ENCODE measurements at places on chromosomes 5 and 9. TPM values are rescaled to one million over a fixed set of nuclear protein-coding genes. Genes with fewer than 3 reads are reported as not detected.

Gene POLR3G
- 1.1 TPM for total RNA-seq

- no peaks in the 10 kb centered on the region for H3K36me3 ChIP-seq
- no peak overlapping the region for H3K27ac ChIP-seq
- no peaks in the 10 kb centered on the region for H3K4me1 ChIP-seq
- no peaks in the 10 kb centered on the region for H3K27me3 ChIP-seq
- H3K4me3 ChIP-seq: no peak overlapping the region
Measured at GRCh38 chr5:144249755-144250464, 79.2 kb downstream of the KCTD16 start.

DNA sequence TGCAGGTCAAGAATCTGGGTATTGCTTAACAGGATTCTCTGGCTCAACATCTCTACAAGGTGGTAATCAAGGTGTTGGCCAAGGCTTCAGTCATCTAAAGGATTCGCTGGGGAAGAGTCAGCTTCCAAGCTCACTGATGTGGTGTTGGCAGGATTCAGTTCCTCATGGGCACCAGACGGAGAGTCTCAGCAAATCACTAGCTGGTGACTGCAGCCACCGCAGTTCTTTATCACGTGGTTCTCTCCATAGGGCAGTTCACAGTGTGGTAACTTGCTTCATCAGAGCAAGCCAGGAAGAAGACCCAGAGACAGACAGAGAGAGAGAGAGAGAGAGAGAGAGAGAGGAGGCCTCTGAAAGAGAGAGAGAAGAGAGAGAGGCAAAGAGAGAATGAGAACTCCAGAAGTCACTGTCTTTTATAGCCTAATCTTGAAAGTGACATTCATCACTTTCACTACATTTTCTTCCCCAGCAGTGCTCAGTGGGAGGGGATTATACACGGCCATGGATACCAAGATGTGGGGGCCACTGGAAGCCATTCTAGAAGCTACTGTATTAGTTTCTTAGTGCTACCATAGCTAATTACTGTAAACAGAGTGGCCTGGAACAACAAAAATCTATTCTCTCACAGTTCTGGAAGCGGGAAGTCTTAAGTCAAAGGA, 109.2 kb upstream of the SMIM23 start:
- no peak overlapping the region for H3K27ac ChIP-seq
- peaks cover 18% of the 10 kb centered on the region for H3K4me1 ChIP-seq
- H3K4me3 ChIP-seq: no peak overlapping the region

DNA sequence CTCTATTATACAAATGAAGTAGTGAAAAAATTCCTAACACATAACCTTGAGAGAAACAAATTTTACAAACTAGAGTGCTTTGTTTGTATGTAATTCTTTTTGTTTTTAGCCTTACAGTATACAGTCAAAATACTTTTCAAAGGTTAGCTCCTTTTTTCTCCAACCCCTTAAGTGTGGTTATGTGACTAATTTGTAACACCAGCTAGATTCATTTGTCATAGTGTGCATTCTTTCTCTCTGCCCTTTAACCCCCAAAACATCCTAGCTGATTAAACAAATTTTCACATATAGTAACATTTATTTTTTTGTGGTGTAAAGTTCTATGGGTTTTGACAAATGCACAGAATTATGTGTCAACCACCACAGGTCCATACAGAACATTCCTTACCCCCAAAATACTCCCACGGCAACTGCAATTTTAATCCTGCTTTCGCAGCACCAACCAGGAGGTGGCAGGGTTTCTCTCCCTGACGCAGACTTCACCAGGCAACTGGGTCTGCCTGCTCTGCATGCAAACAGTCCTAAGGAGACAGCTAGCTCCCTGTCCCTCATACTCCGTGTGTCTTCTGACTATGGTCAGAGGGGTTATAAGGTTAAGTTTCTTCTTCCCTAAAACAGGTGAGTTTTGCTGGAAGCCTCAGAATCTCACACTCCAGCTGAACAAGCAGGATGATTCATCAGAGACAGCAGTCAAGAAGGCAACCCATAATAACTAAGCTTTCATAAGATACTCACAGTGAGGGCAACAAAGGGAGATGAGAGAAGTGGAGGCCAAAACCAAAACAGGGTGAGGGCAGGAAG, 44.5 kb upstream of the NR5A1 start:
- no peak overlapping the region for H3K27ac ChIP-seq
- H3K4me1 ChIP-seq: no peaks in the 10 kb centered on the region
- no peaks in the 10 kb centered on the region for H3K36me3 ChIP-seq
- DNase-seq: no peak
- H3K4me3 ChIP-seq: no peak overlapping the region

DNA sequence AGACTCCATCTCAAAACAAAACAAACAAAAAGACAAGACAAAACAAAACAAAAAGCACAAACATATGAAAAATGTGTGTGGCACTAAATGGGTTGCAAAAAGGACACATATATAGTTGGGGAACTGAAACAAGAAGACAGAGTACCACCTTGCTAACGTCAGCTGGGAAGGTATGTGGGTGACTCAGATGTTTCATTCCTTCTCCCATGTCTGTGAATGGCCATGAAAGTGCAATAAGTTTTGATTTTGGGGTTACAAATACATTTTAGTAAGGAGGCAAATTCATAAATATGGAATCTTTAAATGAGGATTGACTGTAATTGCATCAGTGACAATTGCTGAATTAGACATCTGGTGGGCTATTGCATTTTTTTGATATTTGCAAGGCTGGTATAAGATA, 81.6 kb upstream of the KLF4 start:
- H3K27me3 ChIP-seq: peaks cover 6% of the 10 kb centered on the region
- no peaks in the 10 kb centered on the region for H3K36me3 ChIP-seq
- no peak for DNase-seq
- H3K4me3 ChIP-seq: no peak overlapping the region
